Activated CD8-positive, alpha-beta memory T cell treated with anti-CD3 and anti-CD28 coated beads for 48 hours (primary cell): ENCODE measurements at places on chromosomes 1 and 21.

- no peak for DNase-seq
These were observed 2.3 kb downstream of the POFUT2 start for GRCh38 chr21:45285266-45285931.

GRCh38 chr1:67213948-67214347 lies 47.7 kb downstream of the IL23R start:
- DNase-seq: no peak

DNA sequence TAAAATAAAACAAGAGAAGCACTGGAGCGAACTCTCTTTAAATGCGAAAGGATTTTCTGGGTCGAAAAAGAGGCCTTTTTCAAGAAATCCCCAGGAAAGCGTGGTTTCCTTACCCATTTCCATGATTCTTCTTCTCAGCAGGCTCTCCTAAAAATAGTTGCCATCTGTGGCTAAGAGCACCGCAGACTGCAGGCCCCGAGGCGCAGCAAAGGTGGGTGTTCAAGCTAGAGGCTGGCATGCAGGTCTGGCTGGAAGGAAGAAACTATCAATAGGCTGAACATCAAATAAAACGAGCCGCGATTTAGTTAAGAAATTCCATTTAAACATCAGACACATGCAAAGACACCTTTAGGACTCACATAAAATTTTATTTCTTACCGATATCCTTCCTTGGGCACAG lies 135.1 kb downstream of the ADAMTS1 start:
- no peak for DNase-seq

GRCh38 chr1:40851643-40852042 lies 10.5 kb downstream of the CITED4 start:
- DNase-seq: no peak

DNA sequence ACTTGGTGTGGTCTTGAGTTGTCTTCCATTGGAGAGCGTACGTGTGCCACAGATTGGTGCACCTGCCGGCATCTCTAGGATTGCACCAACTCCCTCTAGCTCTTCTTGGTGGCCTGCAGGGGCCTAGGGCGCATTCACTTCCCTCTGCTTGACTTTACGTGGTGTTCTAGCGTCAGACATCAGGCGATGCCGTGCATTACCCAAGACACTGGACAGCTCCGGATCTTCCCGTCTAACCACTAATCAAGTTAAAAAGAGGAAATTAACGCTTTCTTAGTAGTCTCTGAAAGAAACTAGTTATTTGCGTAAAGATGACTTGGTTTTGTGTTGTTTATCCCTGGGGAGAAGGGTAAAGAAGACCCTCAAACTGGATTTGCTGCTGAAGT lies 510 bp upstream of the IL10RB start:
- DNase-seq: no peak

GRCh38 chr21:29656504-29657239 lies 283.1 kb downstream of the GRIK1 start:
- no peak for DNase-seq

GRCh38 chr1:30378991-30379581 lies 344.3 kb downstream of the MATN1 start:
- no peak for DNase-seq

GRCh38 chr21:45413922-45414321 lies 9.0 kb downstream of the COL18A1 start:
- DNase-seq: no peak

DNA sequence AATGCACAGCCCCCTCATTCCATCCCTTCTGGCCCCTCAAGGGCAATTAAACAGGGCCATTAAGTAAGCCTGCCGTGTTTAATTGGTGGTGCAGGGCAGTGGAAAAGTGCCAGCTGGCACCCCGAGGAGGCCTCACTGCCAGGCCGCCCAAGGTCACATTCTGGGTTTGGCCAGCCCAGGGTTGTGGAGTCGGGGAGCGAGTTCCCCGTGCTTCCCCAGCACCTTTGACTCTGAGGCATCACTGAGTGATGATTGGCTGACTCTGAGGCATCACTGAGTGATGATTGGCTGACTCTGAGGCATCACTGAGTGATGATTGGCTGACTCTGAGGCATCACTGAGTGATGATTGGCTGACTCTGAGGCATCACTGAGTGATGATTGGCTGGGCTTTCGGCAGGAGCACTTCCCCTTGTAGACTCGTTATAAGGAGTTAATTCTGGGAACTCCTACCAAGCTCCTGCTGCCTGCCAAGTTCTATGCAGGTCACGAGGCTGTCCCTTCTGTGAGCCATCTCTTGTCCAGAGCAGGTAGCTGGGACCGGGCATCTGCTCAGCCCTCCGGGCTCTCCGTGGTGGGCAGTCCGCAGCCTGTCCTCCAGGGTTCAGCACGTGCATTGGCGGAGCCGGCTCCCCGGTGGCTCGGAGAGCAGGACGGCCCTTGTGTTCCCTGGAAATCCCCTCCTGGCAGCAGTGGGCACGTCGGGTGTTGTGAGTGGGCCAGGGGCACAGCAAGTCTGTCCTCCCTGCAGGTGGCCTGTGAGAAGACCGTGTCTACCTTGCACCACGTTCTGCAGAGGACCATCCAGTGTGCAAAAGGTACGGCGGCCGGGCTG lies 20.9 kb downstream of the CSTB start:
- no peak for DNase-seq

DNA sequence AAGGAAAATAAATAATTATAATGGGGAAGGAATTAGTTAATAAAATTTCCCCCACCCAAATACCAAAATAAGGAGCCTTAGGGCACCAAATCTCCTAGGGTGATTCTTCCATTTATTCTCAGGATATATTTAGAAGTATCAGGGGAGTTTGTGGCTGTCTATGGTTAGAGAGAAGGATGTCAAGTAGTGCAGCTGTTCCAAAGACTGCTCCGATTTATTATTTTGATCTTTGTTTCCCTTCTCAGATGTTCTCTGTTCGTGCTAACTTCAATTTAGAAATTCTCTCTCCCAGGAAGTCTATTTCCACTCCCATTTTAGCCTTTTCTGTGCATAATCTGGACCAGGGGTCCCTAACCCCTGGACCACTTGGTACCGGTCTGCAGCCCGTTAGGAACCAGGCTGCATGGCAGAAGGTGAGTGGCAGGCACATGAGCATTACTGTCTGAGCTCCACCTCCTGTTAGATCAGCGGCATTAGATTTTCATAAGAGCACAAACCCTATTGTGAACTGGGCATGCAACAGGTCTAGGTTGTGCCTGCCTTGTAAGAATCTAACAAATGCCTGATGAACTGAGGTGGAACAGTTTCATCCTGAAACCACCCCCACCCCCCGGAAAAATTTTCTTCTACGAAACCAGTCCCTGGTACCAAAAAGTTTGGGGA lies 9.3 kb upstream of the MAST2 start:
- DNase-seq: no peak

DNA sequence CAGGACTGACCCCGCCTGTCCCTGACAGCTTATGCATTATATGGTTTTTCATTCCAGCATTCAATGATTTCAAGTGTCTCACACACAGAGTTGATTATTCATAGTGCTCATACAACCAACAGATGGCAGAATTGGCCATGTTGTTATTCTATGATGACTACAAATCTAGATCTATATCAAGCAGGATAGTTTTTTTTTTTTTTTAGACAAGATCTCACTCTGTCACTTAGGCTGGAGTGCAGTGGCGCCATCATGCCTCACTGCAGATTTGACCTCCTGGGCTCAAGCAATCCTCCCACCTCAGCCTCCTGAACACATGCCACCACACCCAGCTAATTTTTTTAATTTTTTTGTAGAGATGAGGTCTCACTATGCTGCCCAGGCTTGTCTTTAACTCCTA lies 40.1 kb upstream of the LRRC8D start:
- no peak for DNase-seq

GRCh38 chr21:33963848-33964555 lies 48.4 kb upstream of the ATP5PO start:
- no peak for DNase-seq

DNA sequence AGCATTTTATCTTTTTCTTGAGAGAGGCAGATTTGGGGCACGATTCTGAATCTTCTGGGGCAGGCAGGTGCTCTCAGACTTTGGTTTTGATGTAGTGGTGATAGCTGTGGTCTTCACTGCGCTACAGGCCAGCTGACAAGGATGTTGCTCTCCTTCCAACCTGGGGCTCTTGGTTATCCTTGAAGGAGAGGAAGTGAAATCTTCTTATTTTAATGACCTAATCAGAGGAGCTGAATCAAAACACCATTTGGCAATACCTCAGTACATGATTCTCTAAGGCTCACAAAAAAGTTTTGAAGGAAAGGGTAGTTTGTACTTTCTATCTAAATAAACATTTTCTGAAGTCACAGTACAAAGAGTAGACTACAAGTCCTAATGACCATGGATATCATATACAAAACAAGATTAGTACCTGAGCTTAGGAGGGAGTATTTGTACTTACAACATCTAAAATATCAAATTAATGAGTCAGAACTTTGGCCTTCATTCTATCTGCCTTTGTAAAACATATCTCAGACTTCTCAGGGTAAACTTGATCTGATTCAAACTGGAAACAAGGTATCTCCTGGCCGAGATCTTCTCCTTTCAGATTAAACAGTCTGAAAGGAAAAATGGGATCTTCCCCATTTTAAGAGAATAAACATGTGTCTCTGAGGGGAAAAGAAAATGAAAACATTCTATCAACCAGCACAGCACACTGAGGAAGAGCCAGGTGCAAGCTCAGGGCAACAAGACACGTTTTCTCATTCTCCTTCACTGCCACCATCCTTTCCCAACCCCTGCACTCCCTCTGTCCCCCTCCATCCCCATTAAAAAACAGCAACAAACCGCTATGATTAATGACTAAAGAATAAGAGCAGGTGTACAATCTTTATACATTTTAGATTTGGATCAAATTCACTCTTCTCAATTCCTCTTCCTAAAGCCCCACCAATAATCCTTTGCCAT lies 69.2 kb downstream of the SH3GLB1 start:
- DNase-seq: no peak

- no peak for DNase-seq
These were observed 9.3 kb upstream of the ARHGAP29 start for GRCh38 chr1:94246692-94247137.

GRCh38 chr1:165389609-165390008 lies 33.1 kb upstream of the LMX1A start:
- DNase-seq: no peak

DNA sequence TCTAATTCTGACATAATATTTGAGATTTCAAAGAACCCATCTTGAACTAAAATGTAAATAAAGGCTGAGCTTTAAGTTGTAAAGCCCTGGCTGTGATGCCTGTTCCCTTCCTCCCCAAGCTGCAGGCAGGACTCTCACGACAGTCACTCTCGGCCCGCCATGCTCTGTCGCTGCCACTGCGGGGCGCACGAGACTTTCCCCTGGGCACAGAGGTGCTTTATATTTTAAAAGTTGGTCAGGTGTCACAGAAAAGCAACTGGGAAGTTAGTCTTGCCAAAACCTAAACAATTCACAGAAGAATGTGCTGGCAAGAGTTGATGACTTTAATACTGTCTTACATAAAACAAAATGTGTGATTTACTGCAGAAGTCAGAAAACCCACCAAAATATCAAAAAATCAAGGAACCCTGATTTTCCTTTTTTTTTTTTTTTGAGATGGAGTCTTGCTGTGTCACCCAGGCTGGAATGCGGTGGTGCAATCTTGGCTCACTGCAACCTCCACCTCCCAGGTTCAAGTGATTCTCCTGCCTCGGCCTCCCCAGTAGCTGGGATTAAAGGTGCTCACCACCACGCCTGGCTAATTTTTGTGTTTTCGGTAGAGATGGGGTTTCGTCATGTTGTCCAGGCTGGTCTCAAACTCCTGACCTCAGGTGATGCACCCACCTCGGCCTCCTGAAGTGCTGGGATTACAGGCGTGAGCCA lies 10.7 kb downstream of the LRRC47 start:
- DNase-seq: no peak

- DNase-seq: no peak
These were observed 55.8 kb upstream of the SELENON start for GRCh38 chr1:25744140-25744581.

DNA sequence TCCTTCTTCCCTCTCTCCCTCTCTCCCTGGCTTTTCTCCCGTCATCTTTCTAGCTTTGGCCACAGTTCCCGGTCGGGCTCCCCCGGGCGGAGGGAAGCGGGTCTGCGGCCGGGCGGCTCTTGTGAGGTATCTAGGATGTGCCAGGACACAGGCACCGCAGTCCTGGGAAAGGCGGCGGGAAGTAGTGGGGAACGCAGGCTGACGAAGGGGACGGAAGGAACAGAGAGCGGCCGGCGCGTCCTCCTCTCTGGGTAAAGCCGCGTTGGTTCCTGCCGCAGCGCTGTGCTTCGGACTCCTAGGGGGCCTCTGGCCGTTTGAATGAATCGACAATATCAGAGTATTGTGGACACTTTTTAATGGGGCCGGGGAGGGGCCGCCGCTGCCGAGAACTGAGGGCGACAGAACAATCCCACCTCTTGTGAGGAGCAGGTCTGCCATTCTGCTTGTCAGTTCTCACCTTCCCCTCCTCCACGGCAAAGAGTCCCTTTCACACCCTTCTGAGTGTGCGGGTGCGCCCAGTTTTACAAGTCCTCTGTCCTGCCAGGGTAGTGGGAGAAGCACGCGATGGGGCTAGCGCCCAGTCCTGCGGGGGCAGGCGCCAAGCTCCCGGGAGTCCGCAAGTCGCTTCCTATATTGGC lies 1.2 kb upstream of the LHX9 start:
- DNase-seq: no peak

DNA sequence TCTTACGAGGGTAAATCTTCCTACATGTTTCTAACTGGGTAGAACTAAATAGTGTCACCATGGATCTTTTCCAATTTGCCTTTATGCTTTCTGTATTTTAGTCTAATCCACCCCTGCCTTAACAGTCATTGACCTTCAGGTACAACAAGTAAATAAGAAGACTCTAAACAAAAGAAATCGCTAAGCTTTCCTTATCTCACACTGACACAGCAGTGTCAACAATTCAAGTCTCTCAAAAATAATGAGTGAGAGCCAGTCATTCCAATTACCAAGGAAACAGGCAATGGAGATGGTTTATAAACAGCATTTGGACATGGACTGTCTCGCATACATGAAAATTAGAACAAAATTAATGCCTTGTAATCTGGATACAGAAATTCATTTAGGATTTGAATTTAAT lies 365.8 kb downstream of the VAV3 start:
- no peak for DNase-seq

GRCh38 chr21:15719976-15720375 lies 9.8 kb upstream of the USP25 start:
- DNase-seq: no peak

- no peak for DNase-seq
These were observed 15.6 kb downstream of the ALPL start for GRCh38 chr1:21524686-21525339.

GRCh38 chr1:171646249-171646560 lies 6.3 kb downstream of the MYOC start:
- DNase-seq: no peak

- DNase-seq: no peak
These were observed 880.5 kb downstream of the TTLL7 start for GRCh38 chr1:83118472-83118871.
